ENCODE measurements at places on chromosomes 5 and 9. TPM values are rescaled to one million over a fixed set of nuclear protein-coding genes. Genes with fewer than 3 reads are reported as not detected.

DNA sequence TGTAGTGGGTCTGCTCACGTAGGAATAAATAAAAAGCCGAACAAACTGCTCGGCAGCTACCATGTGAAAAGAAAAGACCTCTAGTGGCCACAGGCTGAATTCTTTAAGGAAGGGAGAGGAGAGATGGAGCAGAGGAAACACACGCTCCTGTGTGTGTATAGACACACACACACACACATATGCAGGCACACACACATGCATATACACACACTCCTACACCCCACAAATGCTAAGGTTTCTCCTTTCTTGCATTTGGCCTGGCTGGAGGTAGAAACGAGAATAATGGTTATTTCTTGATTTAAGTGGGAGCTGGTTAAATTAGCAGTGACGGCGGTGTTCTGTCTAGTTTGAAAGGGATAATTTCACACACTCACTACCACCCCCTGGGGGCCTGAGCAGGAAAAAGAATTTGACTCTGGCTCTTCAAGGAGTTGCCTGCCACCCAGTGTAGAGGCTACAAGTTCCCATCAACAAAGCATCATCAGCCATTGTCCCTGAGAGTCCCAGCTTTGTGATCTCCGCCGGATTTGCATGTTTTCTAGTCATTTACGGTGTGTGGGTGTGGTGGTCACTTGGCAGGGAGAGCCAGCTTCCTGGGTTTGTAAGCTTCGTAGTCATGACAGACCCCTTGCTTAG lies at the start of gene INSYN2B:
INSYN2B (minus strand) TSS at position 78 of the 636 bp plus-strand sequence. CDS start 96,597 bp downstream, outside the sequence.
- peaks cover 27% of the 10 kb centered on the region for H3K36me3 ChIP-seq
- no peak for DNase-seq
- no peaks in the 10 kb centered on the region for H3K27me3 ChIP-seq
- H3K4me3 ChIP-seq, result no peak within 1 kb of the TSS
- no peaks in the 10 kb centered on the region for H3K4me1 ChIP-seq

- DNase-seq, result no peak
- H3K27me3 ChIP-seq, result no peaks in the 10 kb centered on the region
- H3K36me3 ChIP-seq, result no peaks in the 10 kb centered on the region
- no peaks in the 10 kb centered on the region for H3K4me1 ChIP-seq
- H3K27ac ChIP-seq, result no peak overlapping the region
Observed at GRCh38 chr5:132177691-132178149, 49.9 kb downstream of the P4HA2 start.

GRCh38 chr9:119009249-119009648 lies 360.0 kb downstream of the BRINP1 start:
- no peak overlapping the region for H3K4me3 ChIP-seq
- no peaks in the 10 kb centered on the region for H3K4me1 ChIP-seq
- no peak for DNase-seq
- no peak overlapping the region for H3K27ac ChIP-seq
- no peaks in the 10 kb centered on the region for H3K36me3 ChIP-seq

DNA sequence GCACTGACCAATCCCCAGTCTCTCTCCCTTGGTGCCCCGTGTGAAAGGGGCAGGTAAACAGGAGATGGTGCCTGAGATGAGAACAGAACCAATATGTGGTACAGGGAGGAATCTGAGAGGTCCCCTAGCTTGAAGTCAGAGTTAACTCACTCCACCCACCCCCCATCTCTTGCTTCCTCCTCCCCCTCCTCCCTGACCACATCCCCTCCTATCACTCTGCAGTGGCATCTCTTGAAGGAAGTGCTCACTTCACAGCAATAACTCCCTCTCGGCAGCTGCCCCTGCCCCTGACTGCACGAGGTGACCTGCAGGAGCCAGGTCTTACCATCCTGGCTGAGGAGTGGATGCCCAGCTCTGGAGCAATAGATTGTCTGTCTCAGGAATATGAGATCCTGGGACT lies 224.0 kb downstream of the GAS1 start:
- peak; percentile 54 for DNase-seq
- H3K36me3 ChIP-seq, result no peaks in the 10 kb centered on the region
- no peak overlapping the region for H3K4me3 ChIP-seq
- no peaks in the 10 kb centered on the region for H3K27me3 ChIP-seq
- H3K4me1 ChIP-seq, result no peaks in the 10 kb centered on the region

DNA sequence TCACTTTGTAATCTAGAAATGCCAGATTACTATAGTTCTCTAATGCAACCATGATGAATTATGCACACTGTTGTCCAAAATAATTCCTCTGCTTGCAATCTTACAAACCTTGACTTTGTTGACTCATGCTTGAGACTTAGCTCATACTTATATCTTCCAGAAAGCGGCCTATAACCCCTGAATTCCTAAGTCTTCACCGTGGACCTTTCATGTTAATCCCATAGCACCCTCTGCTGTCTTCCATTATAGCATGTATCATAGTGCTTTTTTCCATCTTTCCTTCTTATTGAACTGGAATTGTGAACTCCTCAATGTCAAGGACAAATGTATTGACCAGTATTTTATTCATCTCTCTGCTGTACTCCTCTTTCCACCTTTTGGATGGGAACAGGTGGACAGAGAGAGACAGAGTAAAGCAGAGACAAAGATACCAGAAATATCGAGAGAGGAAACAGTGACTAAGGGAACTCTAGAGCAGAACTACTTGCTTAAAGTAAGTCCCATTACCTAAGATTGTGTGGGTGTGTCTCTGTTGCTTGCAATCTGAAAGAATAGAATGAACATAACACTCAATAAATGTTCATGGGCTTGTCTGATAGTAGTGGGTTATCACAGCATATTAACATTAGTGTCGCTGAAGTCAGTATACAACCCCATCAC lies 110.0 kb downstream of the LURAP1L start:
- H3K27ac ChIP-seq, result no peak overlapping the region
- no peaks in the 10 kb centered on the region for H3K4me1 ChIP-seq
- no peaks in the 10 kb centered on the region for H3K27me3 ChIP-seq

DNA sequence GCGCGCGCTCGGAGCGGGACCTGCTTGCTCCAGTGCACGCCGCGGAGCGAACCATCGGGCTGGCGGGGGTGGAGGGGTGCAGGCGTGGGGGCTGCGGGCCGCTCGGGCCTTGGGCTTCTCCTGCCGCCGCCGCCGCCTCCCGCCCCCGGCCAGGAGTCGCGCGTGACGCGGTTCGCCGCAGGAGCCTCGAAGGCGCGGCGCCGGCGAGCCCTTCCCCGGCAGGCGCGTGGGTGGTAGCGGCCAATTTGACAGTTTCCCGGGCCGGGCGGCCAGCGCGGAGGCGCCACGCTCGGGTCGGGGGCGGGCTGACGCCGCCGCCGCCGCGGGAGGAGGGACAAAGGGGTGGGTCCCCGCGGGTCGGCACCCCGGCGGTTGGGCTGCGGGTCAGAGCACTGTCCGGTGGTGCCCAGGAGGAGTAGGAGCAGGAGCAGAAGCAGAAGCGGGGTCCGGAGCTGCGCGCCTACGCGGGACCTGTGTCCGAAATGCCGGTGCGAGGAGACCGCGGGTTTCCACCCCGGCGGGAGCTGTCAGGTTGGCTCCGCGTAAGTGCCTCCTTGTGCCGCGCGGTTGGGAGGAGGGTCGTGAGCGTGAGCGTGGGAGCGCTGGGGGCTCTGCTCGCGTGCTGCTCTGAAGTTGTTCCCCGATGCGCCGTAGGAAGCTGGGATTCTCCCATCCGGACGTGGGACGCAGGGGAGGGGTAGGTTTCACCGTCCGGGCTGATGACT lies at the start of gene TJP2:
TJP2 (plus strand) TSS at position 387 of the 725 bp plus-strand sequence; CDS start at position 483, 96 bp downstream.
- DNase-seq, result no peak
- peaks cover 55% of the 10 kb centered on the region for H3K27me3 ChIP-seq
- H3K27ac ChIP-seq, result peak within 1 kb of the TSS; percentile 76
- no peaks in the 10 kb centered on the region for H3K36me3 ChIP-seq
- peak within 1 kb of the TSS; percentile 44 for H3K4me3 ChIP-seq
- H3K4me1 ChIP-seq, result peaks cover 11% of the 10 kb centered on the region

- H3K4me3 ChIP-seq, result no peak overlapping the region
- no peak overlapping the region for H3K27ac ChIP-seq
- DNase-seq, result no peak
- no peaks in the 10 kb centered on the region for H3K27me3 ChIP-seq
- H3K36me3 ChIP-seq, result no peaks in the 10 kb centered on the region
- H3K4me1 ChIP-seq, result peaks cover 17% of the 10 kb centered on the region
Observed at GRCh38 chr5:116359592-116359991, 215.0 kb downstream of the SEMA6A start.

DNA sequence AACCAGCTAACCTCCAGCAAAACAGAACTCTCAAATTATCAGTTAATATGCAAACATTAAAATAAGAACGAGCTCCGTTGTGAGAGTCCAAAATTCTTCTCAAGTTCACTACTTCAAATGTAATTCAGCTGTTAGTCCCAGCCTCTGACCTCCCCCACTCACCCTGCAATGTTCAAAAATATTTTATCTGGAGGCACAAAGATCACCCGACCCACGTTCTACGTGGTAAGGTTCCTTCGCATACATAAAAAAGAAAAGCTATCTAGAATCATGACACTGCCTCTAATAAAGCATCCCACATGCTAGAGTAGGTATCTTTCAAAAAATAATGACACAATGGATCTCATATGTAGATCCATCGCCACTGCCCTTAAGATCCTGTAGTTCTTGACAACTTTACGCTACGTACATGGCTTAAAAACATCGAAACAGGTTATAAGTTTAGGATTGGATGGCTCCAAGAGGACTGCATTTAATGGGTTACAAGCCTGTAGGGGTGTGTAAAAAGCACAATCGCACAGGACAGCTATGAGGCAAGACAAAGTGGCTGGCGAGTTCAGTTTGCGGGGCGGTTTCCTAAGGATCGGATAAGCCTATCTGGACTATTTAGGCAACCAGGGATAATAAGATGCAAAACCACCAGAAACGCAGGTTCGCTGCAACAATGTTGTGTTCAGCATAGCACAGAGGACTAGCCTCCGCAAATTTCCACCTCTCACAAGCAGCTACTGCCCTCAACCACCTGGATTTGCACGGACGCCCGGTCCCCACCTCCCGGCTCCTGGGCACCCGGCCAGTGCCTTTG lies 969 bp downstream of the CLK4 start:
- no peaks in the 10 kb centered on the region for H3K27me3 ChIP-seq
- DNase-seq, result peak; percentile 18
- H3K36me3 ChIP-seq, result peaks cover 4% of the 10 kb centered on the region
- H3K4me3 ChIP-seq, result peak overlapping the region; percentile 99
- H3K27ac ChIP-seq, result peak overlapping the region; percentile 99
- peaks cover 15% of the 10 kb centered on the region for H3K4me1 ChIP-seq

DNA sequence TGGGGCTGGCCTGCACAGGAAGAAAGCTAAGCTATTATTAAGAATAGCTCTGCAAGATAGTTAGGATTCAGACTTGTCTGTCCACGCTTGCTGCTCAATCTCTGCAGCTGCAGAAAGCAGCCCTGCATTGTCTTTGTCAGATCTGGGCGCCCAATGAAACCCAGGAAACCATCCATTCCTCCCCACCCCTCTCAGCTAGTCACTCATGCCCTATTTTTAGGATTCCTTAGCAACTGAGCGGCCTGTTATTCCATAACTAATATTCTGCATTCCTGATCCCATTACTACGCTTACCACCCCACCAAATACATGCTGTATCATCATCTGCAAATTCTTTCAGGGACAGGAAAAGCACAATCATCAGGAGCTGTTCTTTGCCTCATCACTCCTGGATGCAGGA lies 52.9 kb upstream of the APC start:
- no peak overlapping the region for H3K27ac ChIP-seq
- no peak for DNase-seq
- no peaks in the 10 kb centered on the region for H3K36me3 ChIP-seq
- H3K4me1 ChIP-seq, result no peaks in the 10 kb centered on the region
- H3K4me3 ChIP-seq, result no peak overlapping the region

The C9 gene
- 0.05 TPM for polyA plus RNA-seq

The LPAR1 gene
- polyA plus RNA-seq, result 9.3 TPM

All from thymus (tissue), 14 donors.